Brain microvascular endothelial cell (primary cell): ENCODE measurements at places on chromosomes 2 and 18.
A peak's percentile ranks its signal among the peaks of the same experiment; 100 is the strongest.

DNA sequence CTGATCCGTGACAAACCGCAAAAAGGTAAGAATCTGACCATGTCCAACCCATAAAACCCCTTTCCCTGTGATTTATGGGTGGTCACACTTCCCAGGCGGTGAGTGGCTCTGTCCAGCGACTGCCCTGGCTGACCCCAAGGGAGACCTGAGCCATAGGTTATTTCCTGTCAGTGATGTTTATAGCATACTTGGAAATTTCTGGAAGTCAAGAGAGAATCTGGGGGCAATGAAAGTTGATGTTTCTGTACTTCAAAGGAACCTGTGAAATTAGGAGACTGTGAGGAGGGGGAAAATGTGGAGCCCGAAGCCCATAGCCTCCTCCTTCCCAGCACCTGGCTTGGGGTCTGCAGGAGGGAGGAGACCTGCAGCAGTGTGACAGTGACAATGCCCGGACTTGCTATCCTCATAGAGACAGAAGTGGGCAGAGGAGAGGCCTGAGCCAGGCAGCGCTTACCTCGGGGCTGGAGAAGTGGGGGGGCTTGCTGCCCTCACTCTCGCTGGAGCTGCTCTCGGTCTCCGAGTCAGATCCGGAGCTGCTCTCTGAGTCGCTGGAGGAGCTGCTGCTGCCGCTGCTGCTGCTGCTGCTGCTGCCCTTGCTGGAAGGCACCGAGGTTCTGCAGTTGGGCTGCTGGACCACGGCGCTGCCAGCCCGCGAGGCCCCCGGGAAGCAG lies 111.3 kb upstream of the REV1 start:
- DNase-seq: peak; percentile 16

- no peak for DNase-seq
Observed at GRCh38 chr2:17972991-17973390, 94.5 kb downstream of the KCNS3 start.

GRCh38 chr18:3875376-3875775 lies 425.4 kb downstream of the TGIF1 start:
- DNase-seq: no peak

GRCh38 chr2:82657106-82657505 lies 1802.0 kb downstream of the SUCLG1 start:
- no peak for DNase-seq

DNA sequence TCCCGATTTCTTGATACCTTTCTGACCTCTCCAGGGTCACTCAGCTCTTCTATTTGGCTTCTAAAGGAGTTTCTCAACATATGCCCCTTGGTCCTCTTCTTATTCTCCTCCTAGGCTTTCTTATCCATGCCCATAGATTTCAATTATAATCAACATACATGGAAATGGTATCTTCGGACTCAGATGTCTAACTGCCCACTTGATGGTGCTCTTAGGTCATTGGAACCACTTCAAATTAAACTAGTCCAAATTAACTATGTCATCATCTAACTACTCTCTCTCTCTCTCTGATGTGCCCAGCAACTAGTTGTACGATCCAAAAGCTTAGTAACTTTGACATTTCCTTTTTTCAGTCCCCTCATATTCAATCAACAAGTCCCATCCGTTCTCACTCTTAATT lies 43.2 kb upstream of the GPR75 start:
- DNase-seq: no peak

GRCh38 chr2:64212346-64212745 lies 68.1 kb upstream of the PELI1 start:
- peak; percentile 92 for DNase-seq

DNA sequence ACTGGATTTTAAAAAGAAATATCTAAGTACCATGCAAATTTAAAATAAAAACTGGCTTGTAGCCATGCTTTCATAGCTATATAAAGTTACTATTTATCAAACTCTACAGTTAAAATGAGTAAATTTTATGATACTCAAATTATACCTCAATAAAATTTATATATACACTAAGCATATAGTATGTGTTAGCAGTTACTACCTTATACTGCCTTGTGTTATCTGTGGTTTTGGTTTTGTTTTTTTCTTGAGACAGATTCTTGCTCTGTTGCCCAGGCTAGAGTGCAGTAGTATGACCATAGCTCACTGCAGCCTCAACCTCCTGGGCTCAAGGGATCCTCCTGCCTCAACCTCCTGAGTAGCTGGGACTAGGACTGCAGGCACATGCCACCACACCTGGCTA lies 342.1 kb downstream of the KIAA1328 start:
- DNase-seq: no peak

GRCh38 chr2:211413746-211414145 lies 857.3 kb downstream of the CPS1 start:
- DNase-seq: no peak

DNA sequence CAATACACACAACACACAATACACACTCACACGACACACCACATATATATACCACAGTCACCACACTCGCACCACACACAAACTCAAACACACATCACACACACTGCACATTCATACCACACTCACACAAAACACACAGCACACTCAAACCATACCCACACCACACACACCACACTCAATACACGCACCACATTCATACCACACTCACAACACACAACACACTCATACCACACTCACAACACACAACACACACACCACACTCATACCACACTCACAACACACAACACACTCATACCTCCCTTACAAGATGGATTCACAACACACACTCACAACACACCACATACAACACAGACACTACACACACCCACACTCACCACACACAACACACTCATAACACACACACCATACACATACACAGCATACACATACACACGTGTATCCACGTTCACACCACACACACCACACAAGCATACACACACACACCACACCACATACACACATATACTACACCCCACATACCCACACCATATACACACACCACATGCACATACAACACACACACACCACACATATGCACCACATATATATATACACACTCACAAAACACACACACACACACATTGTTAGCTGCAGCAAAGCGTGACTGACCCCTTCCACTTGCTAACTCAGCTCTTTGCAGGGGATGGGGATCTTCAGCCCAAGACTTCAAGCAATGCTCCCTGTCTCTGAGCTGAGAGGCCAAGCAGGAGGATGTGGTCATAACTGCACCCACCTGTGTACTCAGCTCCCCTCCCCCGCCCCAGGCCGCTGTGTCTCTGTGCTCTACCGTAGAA lies 59.0 kb downstream of the SDC1 start:
- DNase-seq: no peak

GRCh38 chr2:171574149-171574795 lies 52.0 kb downstream of the CYBRD1 start:
- DNase-seq: peak; percentile 68
